AG08396 (cell line): ENCODE measurements at places on chromosomes 7 and 10.

- DNase-seq = no peak
These were observed 12.0 kb downstream of the JAZF1 start for GRCh38 chr7:28168393-28169158.

GRCh38 chr10:49080071-49080470, 35.3 kb downstream of the VSTM4 start:
- DNase-seq = no peak

DNA sequence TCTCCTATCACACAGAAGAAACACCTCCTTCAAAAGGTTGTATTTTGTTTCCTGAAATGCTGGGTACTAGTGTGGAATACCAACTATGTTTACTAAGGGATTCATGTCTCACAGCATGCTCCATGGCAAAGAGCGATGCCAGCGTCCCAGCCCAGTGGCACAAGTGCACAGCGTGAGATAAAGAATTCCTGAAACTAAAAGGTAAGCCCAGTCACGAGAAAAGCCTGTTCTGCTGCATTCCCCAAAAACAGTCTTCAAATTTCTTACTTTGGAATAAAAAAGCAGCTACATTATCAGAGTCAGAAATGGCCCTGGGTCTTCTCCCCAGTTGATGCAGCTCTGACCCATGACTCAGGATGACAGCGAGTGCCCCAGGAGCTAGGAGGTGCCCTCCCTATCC, 53.1 kb upstream of the DDC start:
- no peak for DNase-seq

GRCh38 chr10:128070721-128071416, 55.4 kb downstream of the MKI67 start:
- no peak for DNase-seq

DNA sequence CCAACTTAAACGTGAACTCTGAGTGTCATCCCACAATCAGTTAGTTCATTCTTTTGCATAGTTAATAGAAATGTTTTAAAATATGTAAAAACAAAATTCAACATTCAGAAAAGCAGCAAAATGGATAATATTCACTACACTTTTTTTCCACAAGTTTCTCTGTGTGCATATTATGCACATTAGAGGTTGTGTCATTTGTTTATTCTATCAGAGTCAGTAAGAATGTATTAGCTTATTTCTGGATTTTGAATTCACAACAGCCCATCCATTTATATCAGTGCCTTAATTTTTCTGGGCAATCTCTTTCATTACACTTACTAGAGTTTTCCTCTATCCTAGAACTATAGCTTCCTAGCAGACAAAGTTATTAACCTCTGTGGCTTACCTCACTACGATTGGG, 432.7 kb upstream of the SEMA3A start:
- no peak for DNase-seq

DNA sequence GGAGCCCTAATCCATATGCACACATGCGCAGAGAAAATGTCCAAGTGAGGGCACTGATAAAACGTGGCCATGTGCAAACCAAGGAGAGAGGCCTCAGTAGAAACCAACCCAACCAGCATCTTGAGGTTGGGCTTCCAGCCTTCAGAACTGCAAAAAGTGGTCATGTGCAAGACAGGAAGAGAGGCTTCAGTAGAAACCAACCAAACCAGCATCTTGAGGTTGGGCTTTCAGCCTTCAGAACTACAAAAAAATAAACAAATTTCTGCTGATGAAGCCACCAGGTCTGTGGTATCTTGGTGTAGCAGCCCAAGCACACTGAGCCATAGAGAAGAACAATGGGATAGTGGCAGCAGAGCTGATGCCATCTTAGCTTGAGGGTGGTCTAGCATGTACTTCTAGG, 371.5 kb downstream of the CALN1 start:
- no peak for DNase-seq

- no peak for DNase-seq
These were observed 57.7 kb downstream of the TNPO3 start for GRCh38 chr7:128997181-128997580.

GRCh38 chr10:102802920-102803534, 34.2 kb downstream of the CYP17A1 start:
- DNase-seq = peak; percentile 67
